Stimulated activated CD4-positive, alpha-beta T cell treated with anti-CD3 and anti-CD28 coated beads, Interleukin-4, amount 100 ng/mL, for 24 hours (primary cell): ENCODE measurements at places on chromosomes 12 and 14.

- DNase-seq = no peak
Measured at GRCh38 chr14:29905543-29905942, 22.1 kb downstream of the PRKD1 start.

DNA sequence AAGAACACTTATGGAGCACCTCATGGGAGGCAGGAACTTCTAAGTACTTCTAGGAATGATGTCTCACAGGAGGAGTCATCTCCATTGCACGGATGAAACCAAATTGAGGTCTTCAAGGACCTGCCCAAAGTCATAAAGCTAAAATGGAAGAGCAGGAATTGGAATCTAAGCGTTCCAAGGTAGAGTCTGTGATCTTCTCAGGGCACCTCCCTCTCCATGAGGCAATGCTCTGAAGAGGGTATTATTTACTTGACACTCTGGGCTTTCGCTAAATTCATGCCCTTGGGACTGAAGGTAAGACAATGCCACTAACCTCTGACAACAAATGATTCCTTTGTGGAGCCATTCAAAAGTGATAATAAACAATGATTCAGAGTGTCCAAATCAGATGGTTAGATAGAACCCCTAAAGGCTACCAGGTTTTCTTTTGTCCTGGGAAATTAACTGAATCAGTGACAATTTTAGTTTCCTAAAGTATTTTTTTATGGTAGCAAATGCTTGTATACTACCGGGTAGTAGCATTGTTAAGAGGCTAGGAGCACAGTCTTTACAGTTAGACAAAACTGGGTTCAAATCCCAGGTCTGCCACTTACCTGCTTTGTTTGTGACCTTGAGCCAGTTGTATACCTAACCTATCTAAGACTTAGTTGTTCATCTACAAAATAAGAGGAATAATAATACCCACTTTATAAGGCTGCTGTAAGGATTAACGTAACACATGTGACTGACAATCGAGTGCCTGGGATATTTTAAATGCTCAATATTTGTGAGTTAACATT is 12.3 kb downstream of the HMGA2 start:
- DNase-seq = no peak

- DNase-seq = no peak
Measured at GRCh38 chr12:16605642-16606116, 283 bp downstream of the LMO3 start.

DNA sequence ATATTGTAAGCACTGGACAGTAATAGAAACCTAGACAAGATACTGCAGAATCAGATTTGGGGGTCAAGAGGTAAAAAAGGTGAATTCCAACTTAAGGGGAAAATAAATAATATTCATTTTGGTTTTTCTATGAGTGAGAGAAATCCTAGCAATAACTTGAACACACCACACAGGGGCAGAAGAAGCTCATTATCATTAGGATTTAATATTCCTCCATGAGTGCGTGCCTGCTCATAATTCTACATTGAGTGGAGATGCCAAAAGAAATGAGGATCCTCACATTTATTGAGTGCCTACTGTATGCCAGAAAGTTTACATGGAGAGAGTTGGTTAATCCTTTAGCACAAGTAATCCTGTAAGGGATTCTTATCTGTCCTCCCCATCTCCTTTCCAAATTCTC is 40.5 kb upstream of the C14orf132 start:
- no peak for DNase-seq

- no peak for DNase-seq
Measured at GRCh38 chr12:77189901-77190416, 124.6 kb upstream of the E2F7 start.

- no peak for DNase-seq
Measured at GRCh38 chr12:9731797-9732196, 1.1 kb downstream of the CLECL1 start.

GRCh38 chr12:59452746-59453145 is 143.1 kb upstream of the SLC16A7 start:
- no peak for DNase-seq

DNA sequence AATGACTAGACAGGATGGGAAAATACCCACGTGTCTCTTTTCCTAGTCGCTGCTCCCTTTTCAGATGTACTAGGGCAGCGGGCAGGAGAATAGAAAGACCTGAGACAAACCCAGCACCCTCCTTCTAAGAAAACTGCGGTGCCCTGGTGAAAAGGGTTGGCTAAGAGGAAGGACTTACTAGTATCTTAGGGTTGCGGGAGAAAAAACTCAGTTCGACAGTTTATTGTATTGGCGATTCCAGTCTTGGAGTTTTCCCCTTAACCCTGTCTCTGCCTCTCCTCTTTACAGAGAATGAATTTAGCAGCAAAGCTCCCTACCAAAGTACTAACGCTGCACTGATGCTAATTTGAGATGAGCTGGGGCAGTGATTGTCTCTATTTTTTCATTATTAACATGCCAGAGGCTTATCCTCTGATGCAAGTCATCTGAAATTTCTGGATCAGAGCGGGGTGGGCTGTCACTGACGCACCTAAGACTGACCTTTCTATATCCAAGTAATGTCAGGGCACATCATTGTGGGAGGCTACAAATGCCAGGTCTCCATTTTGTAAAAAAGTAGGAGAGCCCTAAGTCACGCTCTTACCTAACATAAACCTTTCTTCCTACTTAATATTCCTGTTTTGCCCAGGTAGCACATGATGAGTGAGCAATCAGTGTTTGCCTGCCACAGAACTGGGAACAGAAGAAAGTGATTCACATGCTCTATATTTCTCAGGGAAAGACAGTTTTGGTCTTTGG is 916 bp upstream of the PAWR start:
- no peak for DNase-seq

- no peak for DNase-seq
Measured at GRCh38 chr14:74018174-74018585, 908 bp downstream of the ENTPD5 start.

GRCh38 chr14:54000341-54000811 is 43.8 kb upstream of the BMP4 start:
- no peak for DNase-seq

GRCh38 chr12:104796475-104796862 is 161.6 kb downstream of the SLC41A2 start:
- no peak for DNase-seq

DNA sequence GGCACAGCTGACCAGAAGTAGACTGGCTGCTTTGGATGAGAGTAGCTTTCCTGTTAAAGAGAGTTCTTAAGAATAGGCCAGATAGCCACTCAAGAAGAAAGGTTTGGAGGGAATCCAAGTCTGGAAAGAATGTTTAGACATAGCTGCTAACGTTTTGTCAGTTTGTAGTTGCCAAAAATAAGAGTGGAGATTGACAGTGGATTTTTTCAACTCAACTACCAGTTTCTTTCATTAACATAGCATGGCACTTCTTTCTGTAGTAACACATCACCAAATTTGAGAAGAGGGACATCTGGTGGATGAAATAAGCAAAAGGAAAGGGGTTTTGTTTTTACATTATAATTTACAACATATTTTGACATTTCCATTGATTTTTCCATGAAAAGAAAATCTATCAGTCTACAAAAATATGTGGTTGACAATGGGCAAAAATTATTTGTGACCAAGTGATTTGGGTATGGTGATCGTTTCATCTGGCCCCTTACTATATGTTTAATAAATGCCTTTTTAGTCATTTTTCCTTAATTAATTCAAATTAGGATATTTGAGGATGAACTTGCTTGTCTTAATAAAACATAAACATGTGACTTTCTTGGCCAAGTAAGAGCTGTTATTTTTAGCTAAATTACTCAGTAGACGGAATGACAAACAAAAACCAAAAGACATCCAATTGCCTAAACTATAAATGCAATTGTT is 71.1 kb downstream of the PTPRR start:
- DNase-seq = no peak

DNA sequence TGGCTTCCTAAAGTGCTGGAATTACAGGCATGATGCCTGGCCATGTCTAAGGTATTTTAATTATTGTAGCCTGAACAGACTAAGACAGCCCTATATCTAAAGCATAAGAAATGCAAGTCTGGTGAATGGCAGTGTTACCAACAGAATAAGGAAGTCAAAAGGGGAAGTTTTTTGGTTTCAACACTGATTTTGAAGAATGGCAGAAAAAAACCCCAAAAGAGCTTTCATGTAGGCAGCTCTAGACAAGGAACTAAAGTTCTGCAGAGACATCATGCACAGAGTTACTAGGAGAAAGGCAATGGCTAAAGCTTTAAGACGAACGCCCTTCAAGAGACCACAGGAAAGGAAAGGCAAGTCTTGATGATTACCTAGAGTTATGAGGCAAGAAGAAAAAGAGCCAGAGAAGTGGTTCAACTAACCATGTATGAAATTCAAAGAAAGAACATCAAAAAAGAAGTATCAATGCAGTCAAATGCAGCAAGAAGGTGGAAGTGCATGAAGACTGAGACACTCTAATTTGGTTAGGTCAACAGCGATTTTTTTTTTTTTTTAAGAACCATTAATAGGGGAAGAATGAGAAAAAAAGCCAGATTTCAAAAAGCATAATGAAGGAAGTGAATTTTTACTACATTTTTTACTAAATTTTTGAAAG is 50.8 kb downstream of the RPS6KA5 start:
- no peak for DNase-seq

DNA sequence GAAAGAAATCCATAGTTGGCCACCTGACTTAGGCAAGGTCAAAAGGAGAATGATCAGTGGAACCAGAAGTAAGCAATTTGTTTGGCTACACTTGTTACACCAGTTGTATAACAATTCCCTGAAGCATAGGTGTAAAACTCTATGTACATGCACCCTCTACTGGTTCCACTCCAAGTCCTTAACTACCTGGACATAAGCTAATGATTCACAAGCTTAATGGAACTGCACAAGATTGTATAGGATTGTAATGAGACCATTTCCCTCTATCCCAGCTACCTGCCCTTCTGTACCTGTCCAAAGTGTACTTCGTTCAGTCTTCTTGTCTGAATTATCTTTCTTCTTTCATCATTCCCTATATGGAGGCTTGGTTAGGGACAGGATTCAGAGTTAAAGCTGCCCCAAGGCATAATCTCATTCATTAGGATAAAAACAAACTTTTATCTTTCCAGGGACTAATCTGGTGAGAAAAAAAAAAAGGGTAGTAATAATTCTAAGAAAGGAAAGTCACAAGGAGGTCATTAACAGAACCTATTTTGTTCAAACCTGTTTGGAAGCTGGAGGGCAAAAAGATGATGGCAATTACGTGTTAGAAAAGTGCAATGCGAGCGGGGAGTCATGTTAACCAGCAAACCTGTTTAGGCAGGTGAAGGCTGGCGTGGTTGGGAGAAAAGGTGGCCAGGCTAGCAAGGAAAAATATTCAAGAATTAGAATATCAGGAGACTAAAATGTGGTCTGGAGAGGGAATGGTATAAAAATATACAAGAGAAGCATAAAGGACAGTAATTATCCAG is 2.8 kb upstream of the TMEM52B start:
- DNase-seq = no peak

DNA sequence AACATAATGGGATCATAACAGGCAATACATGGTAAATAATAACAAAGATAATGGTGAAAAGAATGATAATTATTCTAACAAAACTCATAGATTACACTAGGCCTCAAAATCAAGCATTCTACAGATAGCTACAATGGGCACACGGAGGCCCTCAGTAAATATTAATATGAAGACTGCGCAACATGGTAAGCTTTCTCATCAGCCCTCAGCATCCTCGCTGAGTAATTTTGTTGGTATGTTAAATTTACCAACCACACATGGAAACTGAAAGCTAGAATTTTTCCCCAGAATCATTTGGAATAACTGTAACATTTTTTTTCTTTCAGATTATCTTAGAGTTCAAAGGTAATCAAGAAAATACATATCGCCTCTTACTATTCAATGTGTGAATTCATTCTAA is 74.2 kb upstream of the PYGL start:
- DNase-seq = no peak

DNA sequence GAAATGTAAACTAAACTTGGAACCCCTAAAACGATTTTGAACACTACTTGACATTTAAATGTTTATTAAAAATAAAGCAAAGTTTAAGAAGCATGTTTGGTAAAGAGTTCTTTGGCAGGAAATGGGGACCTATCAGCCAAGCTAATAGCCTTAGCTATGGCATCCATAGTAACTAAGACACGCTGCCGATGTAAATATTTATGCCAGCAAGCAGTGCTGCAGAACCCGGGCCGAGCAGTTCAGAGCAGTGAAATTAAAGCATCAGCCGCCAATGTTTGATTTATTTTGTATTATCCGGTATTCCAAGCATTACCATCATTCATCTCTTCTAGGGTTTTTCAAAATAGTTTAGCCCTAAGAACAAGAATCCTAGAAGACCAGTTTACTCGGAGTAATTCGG is 61.6 kb downstream of the PPP2R5C start:
- no peak for DNase-seq

DNA sequence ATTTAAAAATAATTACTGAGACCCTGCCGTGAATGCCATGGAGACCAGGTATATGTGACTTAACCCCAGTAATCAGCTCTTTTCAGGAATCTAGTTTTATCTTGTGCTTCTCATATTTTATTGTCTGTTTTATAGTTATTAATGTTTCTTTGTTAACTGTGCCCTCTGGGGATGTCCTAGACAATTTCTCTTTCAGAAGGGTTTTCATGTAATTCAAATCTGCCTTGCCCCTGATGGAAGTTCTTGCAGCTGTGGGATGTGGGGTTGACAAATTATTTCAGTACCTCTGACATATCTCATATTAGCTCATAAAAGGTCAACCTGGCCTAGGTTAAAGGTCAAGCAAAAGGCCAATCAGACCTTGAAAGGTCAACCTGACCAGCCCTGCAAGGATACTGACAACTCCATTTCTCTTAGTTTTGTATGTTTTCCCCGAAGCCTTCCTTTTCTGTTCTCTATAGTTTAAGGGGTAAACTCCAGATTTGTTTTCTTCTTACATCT is 182.3 kb downstream of the SLC41A2 start:
- no peak for DNase-seq

GRCh38 chr14:94395282-94395887 is 7.0 kb upstream of the SERPINA1 start:
- DNase-seq = no peak

DNA sequence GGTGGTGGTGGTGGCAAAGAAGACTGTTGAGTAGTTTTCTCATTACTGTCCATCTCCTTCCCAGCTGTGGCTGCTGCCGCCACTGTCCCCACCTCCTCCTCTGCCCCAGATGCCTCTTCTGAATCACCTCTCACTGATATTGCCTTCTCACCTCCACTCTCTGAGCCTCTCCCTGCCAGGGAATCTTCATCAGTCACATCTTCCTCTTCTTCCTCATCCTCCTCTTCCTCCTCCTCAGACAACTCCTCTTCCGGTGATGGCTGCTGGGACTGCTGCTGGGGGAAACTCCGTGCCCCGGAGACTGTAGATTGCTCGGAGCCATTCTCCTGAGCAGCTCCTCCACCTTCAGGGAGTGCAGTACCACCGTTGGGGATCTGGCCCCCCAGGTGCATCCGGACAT is 2.9 kb downstream of the SALL2 start:
- no peak for DNase-seq

- no peak for DNase-seq
Measured at GRCh38 chr14:89862856-89863255, 91.7 kb downstream of the EFCAB11 start.

GRCh38 chr14:35866595-35867279 is 40.6 kb downstream of the BRMS1L start:
- DNase-seq = no peak

- DNase-seq = no peak
Measured at GRCh38 chr14:24659916-24660570, 26.1 kb upstream of the GZMB start.
